Chondrocyte (in vitro differentiated cells): ENCODE measurements at places on chromosomes 11 and 22. TPM values are rescaled to one million over a fixed set of nuclear protein-coding genes. Genes with fewer than 3 reads are reported as not detected.

Gene SLC22A12
- total RNA-seq: not detected in 3 replicates

Gene UBQLNL
- 0.22 to 0.41 TPM (median 0.23 TPM) in 3 replicates for total RNA-seq

Gene POLR2F
- total RNA-seq: 63.0 to 72.6 TPM (median 67.5 TPM) in 3 replicates

- no peaks in the 10 kb centered on the region for H3K36me3 ChIP-seq
- H3K27me3 ChIP-seq: no peaks in the 10 kb centered on the region
- peaks cover 34% of the 10 kb centered on the region for H3K4me1 ChIP-seq
- peak overlapping the region; percentile 6 for H3K27ac ChIP-seq
Measured at GRCh38 chr11:48028914-48029680, 48.7 kb downstream of the PTPRJ start.

GRCh38 chr11:37298173-37298572 lies 700.1 kb upstream of the RAG2 start:
- no peaks in the 10 kb centered on the region for H3K4me1 ChIP-seq
- no peaks in the 10 kb centered on the region for H3K27me3 ChIP-seq
- no peak overlapping the region for H3K4me3 ChIP-seq
- H3K36me3 ChIP-seq: peaks cover 2% of the 10 kb centered on the region

- no peaks in the 10 kb centered on the region for H3K36me3 ChIP-seq
- no peak overlapping the region for H3K4me3 ChIP-seq
Measured at GRCh38 chr11:20355221-20356219, 8.0 kb upstream of the HTATIP2 start.

GRCh38 chr11:70028147-70028855 lies 49.8 kb upstream of the ANO1 start:
- H3K27ac ChIP-seq: no peak overlapping the region
- no peak for DNase-seq
- H3K36me3 ChIP-seq: no peaks in the 10 kb centered on the region
